ENCODE measurements at places on chromosomes 11 and 22. TPM values are rescaled to one million over a fixed set of nuclear protein-coding genes. Genes with fewer than 3 reads are reported as not detected.

DNA sequence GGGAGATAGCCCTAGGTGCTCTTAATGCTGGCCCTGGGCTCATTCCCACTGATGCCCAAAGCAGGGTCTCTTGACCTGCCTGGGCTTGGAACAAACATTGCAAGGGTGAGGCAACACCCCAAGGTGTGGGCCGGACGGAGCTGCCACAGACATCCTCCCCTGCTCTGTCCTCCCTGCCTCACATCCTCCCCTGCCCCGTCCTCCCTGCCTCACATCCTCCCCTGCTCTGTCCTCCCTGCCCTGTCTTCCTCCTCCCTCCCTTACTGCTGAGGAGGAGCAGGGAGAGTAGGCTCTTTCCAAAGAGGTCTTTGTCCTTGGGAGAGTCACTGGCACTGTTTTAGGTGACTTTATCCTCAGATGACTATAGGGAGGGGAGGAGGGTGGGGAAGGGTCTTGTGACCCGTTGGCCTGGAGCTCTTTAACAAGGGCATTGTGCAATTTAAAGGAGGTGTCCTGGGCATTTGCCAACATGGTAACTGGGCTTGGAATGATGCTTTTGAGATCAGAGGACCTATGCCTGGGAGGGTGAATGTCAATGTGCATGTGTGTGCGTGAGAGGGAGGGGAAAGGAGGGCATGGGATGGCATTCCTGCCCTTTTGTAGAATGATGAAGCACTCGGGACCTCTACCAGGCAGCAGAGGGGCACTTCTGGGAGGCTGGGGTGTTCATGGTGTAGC, 700 bp downstream of the FAM180B start:
- DNase-seq = no peak
- no peak overlapping the region for H3K4me3 ChIP-seq
- H3K27ac ChIP-seq = peak overlapping the region; percentile 49
- H3K27me3 ChIP-seq = peaks cover 19% of the 10 kb centered on the region

- H3K27me3 ChIP-seq = no peaks in the 10 kb centered on the region
- H3K4me3 ChIP-seq = peak overlapping the region; percentile 94
- H3K4me1 ChIP-seq = peaks cover 34% of the 10 kb centered on the region
- H3K36me3 ChIP-seq = peaks cover 28% of the 10 kb centered on the region
Observed at GRCh38 chr11:117232911-117233409, 489 bp downstream of the RNF214 start.

DNA sequence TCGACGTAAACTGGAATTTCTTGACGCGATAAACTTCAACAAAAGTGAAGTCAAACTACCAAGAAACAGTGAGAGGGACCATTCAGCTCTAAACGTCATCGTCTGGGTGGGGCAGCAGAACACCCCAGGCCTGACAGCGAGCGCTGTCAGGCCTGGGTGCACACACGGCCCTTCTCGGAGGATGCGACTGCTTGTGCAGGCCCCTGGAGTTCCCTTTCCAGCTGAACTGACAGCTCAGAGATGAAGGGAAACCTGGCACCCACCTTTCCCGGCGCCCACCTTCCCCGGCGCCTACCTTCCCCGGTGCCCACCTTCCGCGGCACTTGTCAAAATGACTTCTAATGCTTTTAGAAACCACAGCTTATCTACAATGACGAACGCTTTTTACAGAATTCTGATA, 47.9 kb downstream of the CERK start:
- no peak for DNase-seq
- no peak overlapping the region for H3K4me3 ChIP-seq
- H3K4me1 ChIP-seq = peaks cover 15% of the 10 kb centered on the region
- H3K27me3 ChIP-seq = no peaks in the 10 kb centered on the region
- H3K27ac ChIP-seq = no peak overlapping the region

GRCh38 chr11:57566005-57566904, 1.2 kb downstream of the UBE2L6 start:
- H3K36me3 ChIP-seq = no peaks in the 10 kb centered on the region
- H3K27me3 ChIP-seq = no peaks in the 10 kb centered on the region
- peak overlapping the region; percentile 98 for H3K4me3 ChIP-seq
- H3K27ac ChIP-seq = peak overlapping the region; percentile 87
- no peak for DNase-seq
- peaks cover 42% of the 10 kb centered on the region for H3K4me1 ChIP-seq

DNA sequence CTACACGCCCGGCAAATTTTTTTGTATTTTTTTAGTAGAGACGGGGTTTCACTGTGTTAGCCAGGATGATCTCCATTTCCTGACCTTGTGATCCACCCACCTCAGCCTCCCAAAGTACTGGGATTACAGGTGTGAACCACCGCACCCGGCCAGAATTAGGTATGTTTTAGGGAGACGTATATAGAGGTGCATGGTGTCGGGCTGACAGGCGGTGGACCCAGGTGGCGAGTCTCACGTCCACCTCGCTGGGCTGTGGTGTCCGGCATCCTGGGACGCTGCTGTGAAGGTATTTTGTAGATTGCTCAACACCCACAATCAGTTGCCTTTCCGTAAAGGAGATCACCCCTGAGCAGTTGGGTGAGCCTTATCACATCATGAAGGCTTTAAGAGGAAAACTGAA, 728.6 kb downstream of the BRD1 start:
- H3K36me3 ChIP-seq = no peaks in the 10 kb centered on the region
- H3K4me3 ChIP-seq = no peak overlapping the region
- no peak overlapping the region for H3K27ac ChIP-seq

DNA sequence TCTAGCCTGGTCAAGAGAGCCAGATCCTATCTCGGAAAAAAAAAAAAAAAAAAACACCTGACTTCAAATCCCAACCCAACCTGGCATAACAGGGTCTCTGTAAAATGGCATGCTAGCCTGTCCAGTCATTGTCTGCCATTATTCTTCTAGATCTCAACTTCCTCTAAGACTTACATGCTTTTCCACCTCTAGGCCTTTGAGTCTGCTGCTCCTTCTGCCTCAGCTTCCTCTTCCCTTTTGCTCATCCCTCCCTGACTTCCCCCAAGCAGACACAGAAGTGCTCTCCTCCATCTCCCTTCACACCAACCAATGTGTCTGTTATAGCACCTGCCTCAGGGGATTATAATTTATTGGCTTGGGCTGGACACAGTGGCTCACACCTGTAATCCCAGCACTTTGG, 7.8 kb downstream of the STK33 start:
- H3K4me3 ChIP-seq = no peak overlapping the region
- no peak overlapping the region for H3K27ac ChIP-seq
- DNase-seq = no peak
- H3K36me3 ChIP-seq = no peaks in the 10 kb centered on the region

DNA sequence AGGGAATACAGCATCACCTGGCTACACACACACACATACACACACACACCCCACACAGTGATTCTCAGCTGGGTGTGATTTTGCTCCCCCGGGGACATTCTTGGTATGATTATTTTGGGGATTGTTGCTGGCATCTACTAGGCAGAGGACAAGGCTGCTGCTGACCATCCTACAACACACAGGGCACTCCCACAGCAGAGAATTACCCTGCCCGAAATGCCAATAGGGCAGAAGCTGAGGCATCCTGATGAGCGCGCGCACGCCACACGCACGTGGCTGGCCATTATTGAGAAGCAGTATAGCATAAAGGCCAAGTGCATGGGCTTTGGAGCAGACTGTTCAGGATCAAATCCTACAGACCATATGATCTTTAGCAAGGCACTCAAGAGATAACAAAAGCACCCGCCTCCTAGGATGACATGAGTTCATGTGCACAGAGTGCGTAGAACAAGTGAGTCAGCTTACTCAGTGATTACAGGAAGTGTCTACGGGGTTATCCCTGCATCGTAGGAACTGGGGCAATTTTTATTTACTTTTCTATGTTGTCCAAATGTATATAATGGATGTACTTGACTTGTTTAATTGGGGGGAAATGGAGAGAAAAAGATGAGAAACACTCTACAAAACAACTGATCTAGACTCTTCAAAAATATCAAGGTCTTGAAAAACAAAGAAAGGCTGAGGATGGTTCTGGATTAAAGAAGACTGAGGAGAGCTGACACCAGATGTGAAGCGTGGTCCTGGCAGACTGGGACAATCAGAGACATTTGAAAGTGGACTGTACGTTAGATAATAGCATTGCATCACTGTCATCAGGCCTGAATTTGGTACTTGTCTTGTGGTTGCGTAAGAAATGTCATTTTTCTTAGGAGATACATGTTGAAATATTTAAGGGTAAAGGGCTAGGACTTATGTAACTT, 7.2 kb upstream of the EHD1 start:
- no peaks in the 10 kb centered on the region for H3K36me3 ChIP-seq
- H3K27me3 ChIP-seq = no peaks in the 10 kb centered on the region
- no peak overlapping the region for H3K4me3 ChIP-seq
- peaks cover 31% of the 10 kb centered on the region for H3K4me1 ChIP-seq
- peak overlapping the region; percentile 21 for H3K27ac ChIP-seq
- no peak for DNase-seq

GRCh38 chr22:39991159-39991860, 3.4 kb upstream of the FAM83F start:
- H3K27ac ChIP-seq = no peak overlapping the region
- H3K4me1 ChIP-seq = peaks cover 4% of the 10 kb centered on the region
- no peak for DNase-seq
- no peaks in the 10 kb centered on the region for H3K36me3 ChIP-seq
- no peak overlapping the region for H3K4me3 ChIP-seq
- peaks cover 39% of the 10 kb centered on the region for H3K27me3 ChIP-seq

GRCh38 chr11:47443028-47443700, 5.8 kb downstream of the RAPSN start:
- H3K4me3 ChIP-seq = no peak overlapping the region
- H3K4me1 ChIP-seq = no peaks in the 10 kb centered on the region
- no peaks in the 10 kb centered on the region for H3K36me3 ChIP-seq
- no peak overlapping the region for H3K27ac ChIP-seq
- H3K27me3 ChIP-seq = no peaks in the 10 kb centered on the region
- no peak for DNase-seq

DNA sequence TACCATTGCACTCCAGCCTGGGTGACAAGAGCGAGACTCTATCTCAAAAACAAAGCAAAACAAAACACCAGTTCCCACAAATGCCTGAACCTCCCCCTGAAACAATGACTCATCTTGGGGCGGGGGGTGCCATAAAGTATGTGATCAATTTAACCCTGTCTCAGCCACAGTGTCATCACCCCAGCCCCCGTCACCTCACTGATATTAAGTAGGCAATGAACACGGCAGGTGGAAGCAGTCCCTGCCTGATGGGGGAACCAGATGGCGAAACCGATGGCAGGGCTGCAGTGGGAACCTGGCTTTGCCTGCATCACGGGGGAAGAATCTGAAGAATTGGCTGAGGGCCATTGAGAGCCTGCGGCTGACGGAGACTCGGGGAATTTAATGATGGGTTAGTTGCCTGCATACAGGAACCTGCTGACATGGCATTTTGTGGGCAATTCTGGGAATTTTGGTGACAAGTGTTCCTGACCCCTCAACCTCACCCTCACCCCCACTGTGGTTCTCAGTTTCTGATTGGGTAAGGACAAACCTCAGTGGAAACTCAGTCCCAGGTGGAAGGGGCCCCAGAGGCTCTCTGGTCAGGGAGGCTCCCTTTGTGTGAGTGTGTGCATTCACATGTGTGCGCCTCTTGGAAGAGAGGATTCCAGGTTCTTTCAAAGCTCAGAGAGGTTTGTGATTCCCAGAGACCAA, 39.1 kb upstream of the SHISAL1 start:
- no peak overlapping the region for H3K27ac ChIP-seq
- H3K4me1 ChIP-seq = no peaks in the 10 kb centered on the region
- no peak overlapping the region for H3K4me3 ChIP-seq
- no peaks in the 10 kb centered on the region for H3K36me3 ChIP-seq
- peaks cover 11% of the 10 kb centered on the region for H3K27me3 ChIP-seq

GRCh38 chr11:83827520-83827919, 541.4 kb upstream of the CCDC90B start:
- no peaks in the 10 kb centered on the region for H3K36me3 ChIP-seq
- H3K27me3 ChIP-seq = no peaks in the 10 kb centered on the region
- no peak overlapping the region for H3K4me3 ChIP-seq

GRCh38 chr11:65937766-65938165, 7.5 kb upstream of the TSGA10IP start:
- peaks cover 8% of the 10 kb centered on the region for H3K27me3 ChIP-seq
- H3K27ac ChIP-seq = no peak overlapping the region
- no peaks in the 10 kb centered on the region for H3K36me3 ChIP-seq
- no peak for DNase-seq

GRCh38 chr11:62601122-62601371, 618 bp downstream of the MTA2 start:
- H3K4me1 ChIP-seq = peaks cover 36% of the 10 kb centered on the region
- no peaks in the 10 kb centered on the region for H3K27me3 ChIP-seq

GRCh38 chr11:103368145-103368544, 258.9 kb downstream of the DYNC2H1 start:
- no peak overlapping the region for H3K27ac ChIP-seq
- no peak for DNase-seq
- no peaks in the 10 kb centered on the region for H3K36me3 ChIP-seq
- H3K27me3 ChIP-seq = no peaks in the 10 kb centered on the region

DNA sequence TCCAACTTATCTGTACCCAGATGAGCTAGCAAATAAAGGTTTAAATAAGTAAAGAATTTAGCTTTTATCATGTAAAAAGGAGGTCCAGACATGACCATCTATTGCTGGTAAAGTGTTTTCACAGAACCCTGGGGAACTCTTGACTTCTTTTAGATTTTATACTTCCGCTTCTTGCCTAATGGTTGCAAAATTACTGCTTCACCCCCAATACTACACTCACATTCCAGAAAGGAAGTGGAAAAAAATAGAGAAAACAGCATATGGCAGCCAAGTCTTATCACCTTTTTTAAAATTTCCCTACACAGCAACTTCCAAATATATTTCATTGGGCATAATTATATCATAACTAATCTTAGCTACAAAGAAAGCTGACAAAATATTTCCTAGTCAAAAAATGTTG, 12.1 kb downstream of the BBOX1 start:
- no peaks in the 10 kb centered on the region for H3K36me3 ChIP-seq
- no peak overlapping the region for H3K27ac ChIP-seq
- DNase-seq = no peak
- no peaks in the 10 kb centered on the region for H3K27me3 ChIP-seq
- H3K4me1 ChIP-seq = no peaks in the 10 kb centered on the region

DNA sequence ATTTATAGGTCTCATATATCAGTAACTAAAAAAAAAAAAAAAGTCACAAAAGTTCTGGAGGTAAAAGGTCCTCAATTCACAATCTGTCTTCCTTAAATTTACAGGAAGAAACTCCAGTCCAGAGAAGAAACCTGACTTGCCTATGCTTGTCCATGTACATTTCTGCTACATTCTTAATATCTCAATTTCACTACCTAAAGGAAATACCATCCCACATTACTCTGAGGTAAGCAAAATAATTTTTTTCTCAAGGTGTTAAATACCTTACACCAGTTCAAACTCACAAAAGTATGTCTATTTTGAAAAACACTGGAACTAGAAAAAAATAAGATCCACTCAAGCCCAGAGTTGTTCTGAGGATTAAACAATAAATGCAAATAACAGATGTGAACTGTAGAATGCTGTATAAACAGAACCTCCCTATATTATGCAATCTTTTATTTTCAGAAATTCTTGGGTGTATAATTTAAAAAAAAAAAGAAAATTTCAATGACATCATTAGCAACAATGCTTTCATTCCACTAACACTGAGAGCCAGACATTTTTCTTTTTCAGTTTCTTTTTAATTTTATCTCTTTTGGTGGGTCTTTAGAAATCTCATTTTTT, 49.9 kb upstream of the GDPD4 start:
- H3K4me1 ChIP-seq = no peaks in the 10 kb centered on the region

Gene AKIP1
- total RNA-seq = 24.1 TPM

All from lower lobe of right lung (tissue), 2 donors.